ENCODE measurements at places on chromosomes 2 and 18.

DNA sequence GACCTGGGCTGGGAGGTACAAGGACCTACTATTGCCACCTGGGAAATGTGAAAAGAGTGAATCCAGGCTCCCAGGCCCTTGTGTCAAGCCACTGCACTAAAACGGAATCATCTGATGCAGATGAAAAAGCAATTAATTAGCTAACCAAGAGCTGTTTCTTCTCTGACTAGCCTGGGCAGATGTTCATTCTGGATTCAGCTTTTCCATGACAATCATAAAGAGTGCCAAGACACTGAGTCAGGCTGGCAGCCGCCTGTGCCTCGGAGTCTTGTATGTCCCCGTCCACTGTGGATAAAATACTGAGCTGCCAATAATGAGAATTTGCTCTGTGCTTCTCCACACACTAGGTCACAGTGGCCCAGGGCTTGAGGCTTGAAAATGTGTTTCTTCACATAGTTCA is 21.7 kb upstream of the LCLAT1 start:
- DNase-seq = no peak

DNA sequence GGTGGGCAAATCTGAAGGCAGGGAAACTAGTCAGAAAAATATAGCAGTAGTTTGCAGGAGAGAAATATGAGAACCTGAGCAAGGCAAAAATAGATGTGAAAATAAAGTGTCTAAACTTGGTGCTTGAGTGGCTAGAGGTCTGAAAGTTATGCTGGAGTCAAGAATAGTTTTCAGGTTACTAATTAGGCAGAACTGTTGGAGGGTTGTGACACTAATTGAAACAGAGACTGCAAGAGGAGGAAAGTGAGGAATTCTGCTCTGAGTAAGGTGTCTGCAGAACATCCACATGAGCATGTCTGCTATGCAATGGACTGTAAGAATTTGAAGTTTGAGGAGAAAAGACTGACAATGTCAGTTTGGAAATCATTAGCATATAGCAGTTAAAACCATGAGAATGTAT is 444.0 kb upstream of the LRRTM1 start:
- DNase-seq = no peak

- DNase-seq = no peak
These were observed 64.8 kb downstream of the PDCL3 start for GRCh38 chr2:100627330-100628300.

DNA sequence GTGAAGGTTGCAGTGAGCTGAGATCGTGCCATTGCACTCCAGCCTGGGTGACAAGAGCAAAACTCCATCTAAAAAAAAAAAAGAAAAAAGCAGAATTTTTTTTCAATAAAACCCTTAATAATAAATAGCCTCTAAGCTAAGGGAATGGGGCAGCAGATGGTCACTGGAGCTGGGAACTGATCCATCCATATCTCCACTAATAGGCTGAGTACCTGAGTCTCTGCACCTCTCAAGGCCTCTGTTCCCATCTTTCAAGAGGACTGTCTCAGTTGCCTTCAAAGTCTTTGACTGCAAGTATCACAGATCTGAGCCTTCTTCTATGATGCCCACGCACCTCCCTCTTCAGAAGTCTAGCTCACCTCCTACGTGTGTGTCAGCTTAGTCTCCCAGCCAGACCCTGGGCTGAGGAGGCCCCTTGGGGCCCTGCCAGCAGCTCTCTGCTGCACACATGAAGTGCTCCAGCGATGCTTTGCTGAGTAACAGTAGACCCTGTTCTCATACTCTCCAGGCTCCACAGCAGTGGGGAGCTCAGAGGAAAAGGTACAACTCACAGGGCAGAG is 32.9 kb downstream of the ST8SIA5 start:
- no peak for DNase-seq

DNA sequence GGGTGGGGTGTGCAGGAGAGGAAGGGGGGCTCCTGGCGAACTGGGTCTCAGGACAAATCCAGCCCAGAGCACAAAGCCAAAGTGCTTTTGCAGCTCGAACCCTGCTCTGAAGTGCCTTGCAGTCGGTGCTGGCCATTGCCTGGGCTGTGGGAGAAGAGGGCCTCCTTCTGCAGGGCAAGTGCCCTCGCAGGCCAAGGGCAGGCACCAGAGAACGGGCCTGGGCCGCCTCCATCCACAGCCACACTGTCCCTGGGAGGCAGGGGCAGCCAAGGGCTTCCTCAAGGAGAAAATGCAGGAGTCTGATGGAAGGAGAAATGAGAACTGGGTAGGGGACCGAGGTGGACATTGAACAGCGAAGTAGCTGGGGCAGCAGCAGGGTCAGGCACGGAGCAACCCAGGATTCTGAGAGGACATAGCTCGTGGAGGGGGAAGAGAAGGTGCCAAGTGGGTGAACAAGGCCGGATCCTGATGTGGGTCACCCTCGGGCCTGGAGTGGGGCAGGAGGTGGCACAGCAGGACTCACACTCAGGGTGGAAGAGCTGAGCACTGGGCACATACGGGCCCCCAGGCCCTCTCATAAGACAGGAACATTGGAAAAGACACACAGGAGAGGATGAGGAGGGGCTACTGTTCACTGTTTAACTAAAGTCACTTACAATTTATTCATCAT is 312.8 kb upstream of the SALL3 start:
- DNase-seq = no peak

DNA sequence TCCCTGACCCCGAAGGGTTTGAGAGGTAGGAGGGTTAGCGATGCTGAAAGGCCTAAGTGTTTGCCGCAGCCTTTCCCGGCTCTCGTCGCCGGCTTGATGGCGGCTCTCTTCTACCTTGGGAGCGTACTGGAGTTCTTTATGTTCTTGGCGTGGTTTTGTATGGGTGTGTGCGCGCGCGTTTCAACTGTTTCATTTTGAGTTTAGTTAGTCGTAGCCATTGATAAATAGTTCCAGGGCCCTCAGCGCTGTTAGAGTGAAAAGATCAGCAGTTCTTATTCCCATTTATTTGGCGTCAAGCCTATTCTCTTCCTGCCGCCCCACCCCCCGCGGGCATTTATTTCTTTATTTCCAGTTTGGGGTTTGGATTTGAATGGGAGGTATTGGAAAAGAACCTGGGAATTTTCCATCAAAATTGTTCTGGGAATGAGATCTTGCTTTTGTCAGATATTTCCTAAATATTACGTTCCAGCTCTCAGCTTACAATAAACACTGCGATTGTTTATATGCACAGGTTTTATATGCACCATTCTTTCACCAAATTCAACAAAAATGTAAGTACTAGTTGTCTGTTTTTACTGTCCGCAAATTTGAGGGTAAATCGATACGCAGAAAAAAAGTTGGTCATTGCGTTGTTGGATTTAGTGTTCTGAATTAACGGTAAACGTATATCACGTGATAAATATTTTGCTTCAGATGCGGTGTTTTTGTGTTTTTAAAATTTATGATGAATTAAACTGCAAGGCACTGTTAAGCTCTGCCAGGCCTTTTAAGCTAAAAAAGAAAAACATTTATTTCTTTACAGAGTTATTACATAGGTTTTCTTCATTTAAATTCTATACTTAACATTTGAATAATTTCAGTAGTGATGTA is 954 bp downstream of the CCNT2 start:
- DNase-seq = no peak

- DNase-seq = no peak
These were observed 117.1 kb downstream of the RNF144A start for GRCh38 chr2:7034303-7034702.

DNA sequence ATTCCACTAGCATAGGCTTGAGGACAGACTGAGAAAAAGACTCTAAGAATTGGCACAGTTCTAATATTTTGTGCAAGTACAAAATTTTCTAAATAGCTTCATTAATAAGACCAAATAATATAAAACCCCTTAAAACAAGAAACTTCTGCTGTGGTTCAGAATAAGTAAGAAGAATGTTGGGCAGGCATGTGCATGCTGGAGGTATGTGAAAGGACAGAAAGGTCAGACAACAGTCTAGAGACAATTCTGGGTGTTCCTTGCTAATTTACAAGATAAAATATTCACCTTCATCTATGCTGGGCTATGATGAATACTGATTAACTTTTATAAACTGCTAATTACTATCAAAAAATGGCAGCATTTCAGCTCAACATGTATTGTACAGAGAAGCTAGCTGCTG is 14.9 kb downstream of the CEBPZOS start:
- no peak for DNase-seq

DNA sequence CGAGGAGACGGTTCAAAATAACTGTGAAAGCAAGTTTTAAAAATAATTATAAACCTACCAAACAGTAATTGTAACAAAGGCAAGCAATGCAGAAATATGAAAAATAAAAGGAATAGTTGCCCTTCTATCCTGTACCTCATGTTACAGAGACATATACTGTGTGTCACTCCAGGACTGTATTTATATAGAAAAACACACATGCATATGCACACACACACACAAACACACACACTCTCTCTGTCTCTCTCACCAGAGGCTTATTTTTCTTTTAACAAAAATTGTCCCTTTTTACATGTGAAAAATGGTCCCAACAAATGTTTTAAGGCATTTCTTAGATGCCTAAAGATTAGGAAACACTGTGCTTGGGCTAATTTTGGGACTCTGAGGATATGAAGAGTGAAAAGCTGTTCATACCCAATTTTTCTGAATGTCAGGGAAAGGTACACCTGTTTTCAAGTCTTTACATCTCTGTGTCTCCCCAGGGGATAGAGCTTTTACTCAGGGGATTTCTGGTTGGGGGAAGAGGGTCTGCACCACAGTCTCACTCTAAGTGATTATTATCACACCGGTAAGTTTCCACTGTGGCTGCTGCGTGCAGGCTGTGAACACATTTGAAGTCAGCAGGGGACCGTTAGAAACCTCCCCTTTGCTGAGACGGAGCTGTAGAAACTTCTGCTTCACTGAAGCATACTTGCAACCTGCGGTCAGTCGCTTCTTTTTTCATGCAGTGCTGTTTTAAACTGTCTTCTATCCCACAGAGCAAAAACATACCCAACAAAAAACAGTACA is 51.4 kb upstream of the SPAG16 start:
- DNase-seq = no peak

- DNase-seq = no peak
These were observed 453.4 kb downstream of the BCL11A start for GRCh38 chr2:60100034-60100433.

GRCh38 chr2:29310650-29311348 is 195.6 kb downstream of the CLIP4 start:
- DNase-seq = no peak

DNA sequence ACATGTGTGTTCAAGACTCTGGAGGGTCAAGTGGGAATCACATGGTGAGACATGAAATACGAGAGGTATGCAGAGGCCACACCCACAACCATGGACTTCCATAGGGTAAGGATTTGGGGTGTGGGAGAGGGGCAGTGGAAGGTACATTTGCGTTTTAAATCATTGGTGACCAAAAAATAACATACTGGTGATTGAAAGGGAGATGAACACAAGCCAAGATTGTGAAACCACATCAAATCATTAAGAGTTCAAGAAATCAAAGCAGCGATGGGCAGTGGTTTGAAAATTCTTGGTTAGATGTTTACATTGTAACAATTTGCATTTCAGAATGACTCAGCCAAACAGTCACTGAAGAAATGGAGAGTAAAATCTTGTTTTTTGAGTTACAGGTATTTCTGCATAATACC is 1.9 kb upstream of the CABYR start:
- DNase-seq = no peak

DNA sequence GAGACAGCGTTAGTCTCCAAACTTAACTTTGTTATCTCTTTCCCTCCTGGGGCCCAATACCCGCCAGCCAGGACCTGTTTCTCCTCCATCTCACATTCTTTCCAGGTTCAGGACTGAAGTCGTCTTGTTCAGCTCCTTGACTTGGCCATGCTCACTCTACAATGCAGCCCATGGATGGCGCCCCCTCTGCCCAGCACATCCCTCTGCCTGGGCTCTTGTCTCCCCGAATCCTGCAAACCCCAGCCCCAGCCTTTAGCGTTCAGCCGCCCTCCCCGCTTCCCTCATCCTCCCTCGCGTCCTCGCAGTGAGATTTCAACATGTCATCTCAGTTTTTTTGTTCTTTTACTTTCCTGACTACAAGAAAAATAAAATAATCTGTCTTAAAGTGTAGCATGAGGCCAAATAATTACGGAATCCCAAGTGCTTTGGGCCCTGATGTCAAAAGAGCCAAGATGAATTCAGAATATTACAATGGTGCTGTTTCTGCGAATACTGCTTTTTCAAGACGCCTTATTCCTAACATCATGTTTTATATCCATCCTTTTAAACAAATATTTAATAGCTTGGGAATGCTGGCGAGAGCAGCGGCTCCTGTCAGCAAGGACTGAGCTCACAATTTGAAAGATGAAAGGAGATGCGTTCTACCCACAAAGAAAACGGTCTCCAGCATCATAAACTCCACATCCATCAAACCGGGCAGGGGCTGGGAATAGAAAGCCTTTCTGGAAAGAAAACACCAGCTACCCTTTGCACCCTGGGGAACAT is 1.0 kb downstream of the FAM178B start:
- DNase-seq = no peak

DNA sequence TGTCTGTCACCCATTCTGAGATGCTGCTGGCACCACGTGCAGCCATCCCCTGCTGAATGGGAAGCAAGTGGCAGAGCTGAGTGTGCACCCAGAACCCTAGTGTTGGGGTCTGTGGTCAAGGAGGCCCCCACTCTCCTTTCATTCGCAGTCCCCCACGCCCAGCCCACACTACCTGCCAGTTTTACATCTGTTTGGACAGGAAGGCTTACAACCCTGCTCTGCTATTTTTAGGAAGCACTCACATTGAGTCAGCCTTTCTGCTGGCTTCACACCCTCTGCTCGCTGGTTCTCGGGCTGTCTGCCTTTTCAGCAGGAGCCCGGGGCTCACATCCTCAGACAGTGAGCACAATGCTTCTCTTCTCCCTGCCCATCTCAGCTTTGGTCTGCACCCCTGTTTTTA is 10.7 kb upstream of the ADCY3 start:
- peak; percentile 26 for DNase-seq

DNA sequence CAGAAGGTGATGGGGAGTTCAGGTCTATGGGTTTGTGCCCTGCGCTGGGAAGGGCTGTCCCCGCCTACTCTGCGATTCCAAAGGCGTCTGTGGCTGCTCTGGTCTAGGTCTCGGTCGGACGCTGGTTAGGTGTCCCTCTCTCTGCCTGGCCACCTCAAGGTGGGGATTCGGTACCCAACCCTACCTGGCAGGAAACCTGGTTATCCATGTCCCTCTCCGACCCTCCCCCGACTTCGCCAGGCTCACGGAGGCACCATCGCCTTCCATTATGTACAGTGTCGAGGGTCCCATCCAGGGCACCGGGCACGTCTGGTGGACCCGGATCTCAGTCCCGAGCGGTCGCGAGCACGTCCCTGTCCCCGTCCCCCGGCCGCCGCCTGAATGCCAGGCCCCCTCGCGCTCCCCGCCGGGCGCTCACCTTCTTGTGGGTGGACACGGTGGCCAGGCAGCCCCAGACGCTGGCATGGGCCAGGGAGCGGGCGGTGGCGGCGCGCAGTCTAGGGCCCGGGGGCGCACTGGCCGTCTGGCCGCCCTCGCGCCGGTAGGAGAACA is 628 bp downstream of the CREG2 start:
- no peak for DNase-seq

DNA sequence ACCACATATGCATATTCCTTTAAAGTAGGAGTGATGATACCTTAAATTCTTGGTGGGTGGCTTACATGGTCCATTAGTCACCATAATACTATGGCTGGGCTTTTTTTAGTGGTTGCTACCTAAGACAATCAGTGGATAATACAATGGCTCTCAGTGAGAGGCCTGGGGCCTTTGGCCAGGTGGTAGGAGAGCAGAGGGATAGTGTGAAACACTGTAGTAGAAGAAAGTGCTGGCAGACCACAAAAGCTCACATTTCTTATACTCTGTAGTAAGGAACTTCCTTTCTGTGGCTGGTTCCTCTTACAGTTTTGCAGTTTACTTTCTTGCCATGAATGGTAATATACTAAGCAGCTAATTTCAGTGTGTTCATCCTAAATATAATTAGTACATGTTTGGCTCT is 583.5 kb downstream of the XIRP2 start:
- DNase-seq = no peak

GRCh38 chr2:133841900-133842299 is 273.6 kb upstream of the NCKAP5 start:
- no peak for DNase-seq

Data from inflammatory macrophage (primary cell).